Activated naive CD4-positive, alpha-beta T cell treated with anti-CD3 and anti-CD28 coated beads, Interleukin-2, amount 50 U/mL, for 72 hours (primary cell): ENCODE measurements at places on chromosomes 6 and 20.

DNA sequence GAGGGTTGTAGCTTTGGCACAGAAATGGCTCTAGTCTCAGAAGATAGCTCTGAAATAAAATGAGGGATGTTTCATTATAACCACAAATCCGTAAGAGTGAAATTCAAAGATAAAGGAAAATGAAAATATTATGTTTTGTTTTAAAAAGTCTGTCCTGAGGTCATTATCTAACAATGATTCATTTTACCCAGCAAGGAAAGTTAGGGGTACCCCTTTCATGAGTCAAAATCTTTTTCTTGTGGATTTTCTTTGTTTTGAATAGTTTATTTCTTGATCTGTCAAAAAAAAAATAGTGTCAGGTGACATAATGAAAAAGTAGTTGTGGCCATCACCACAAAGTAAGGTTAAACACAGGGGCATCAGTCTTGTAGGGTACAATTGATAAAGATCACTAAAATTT, 59.7 kb upstream of the MYB start:
- DNase-seq, result no peak

DNA sequence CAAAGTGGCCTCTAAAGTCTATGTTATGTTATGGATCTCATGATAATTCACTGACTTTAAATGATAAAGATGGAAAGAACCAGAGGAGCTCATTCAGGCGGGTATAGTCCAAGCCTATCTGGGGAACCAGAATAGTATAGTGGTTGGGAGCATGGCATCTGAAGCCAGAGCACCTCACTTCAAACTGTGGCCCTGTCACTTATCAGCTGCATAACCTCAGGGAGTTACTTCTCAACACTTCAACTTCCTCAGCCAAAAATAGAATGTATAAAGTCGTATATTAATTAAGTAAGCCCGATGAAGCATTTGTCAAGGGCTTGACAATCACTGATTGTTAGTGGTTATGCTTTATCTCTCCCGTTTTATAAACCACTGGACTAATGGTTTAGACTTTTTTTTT, 112.7 kb downstream of the RTN4IP1 start:
- no peak for DNase-seq

DNA sequence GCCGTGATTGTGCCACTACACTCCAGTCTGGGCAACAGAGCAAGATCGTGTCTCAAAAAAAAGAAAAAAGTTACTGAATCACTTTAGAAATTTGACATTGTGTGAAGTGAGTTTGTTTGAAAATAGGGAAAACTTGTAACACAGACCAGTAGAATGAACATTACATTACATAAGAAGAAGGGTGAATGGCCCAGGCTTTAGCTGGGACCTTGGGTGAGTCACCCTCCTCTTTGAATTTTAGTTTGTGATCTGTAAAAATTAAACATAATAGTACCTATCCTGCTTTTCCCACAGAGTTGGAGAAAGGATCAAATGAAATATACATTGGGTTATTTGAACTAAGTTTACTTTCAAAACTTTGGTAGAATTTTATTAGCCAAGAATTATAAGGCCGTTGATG, 56.3 kb downstream of the KCNS1 start:
- DNase-seq, result no peak

- DNase-seq, result no peak
These were observed 13.3 kb downstream of the FRK start for GRCh38 chr6:116047173-116047933.

- no peak for DNase-seq
These were observed 54.0 kb upstream of the BTN3A2 start for GRCh38 chr6:26311012-26311384.

GRCh38 chr6:125099211-125100073, 54.1 kb upstream of the TPD52L1 start:
- DNase-seq, result peak; percentile 16

DNA sequence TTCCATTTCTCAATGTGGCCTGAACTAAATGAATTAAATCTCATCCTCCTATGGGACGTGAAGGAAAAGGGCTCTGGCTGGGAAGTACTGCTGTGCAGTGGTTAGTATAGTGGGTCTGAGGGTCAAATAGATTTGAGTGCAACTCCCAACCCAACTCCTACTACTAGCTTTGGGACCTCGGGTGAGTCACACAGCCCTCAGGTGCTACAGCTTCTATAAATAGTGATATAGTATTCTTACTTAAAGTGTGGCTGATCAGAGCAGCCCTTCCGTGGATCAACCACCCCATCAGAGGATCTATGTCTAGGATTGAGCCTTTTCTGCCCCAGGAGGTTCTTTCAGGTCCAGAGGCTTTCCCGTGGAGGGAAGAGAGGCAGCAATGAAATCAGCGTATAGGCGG, 904 bp upstream of the UST start:
- DNase-seq, result no peak

- no peak for DNase-seq
These were observed 10.4 kb downstream of the MRPL14 start for GRCh38 chr6:44116641-44117382.

DNA sequence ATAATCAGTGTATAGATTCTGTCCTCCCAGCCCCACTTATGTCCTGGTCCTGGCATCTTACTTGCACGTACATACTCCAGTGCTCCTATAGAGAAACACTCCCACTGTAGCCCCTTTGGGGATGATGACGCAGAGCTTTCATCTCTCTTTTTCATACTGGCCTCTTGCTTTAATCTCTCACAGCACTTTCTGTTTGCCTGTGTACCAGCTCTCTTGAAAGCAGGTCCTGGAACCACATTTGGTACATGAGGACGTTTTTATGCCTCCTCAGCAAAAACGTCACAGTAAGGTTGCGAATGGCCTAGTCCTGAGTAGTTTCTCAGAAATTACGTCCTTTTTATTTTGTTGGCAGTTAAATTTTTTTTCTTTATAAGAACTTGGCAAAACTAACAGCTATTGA, 10.8 kb downstream of the L3MBTL3 start:
- DNase-seq, result no peak

DNA sequence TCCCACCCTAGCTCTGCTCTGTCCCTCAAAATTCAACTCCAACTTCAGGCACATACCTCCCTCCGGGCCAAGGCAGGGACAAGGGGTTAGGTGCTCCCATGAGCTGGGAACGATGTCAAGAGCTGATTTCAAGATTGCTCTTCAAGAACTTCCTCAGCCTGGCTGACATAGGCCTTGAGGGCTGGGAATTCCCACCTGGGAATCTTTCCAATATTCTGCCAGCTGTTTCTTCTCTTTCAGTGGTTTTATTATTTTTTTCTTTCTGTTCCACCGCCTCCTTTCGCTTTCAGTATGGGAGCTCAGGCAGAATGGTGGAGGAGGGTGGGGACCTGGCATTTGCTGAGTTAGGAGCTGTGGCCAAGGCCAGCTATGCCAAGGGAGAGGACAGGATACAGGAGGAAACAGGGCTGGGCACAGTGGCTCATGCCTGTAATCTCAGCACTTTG, 33.7 kb downstream of the SRSF3 start:
- no peak for DNase-seq

DNA sequence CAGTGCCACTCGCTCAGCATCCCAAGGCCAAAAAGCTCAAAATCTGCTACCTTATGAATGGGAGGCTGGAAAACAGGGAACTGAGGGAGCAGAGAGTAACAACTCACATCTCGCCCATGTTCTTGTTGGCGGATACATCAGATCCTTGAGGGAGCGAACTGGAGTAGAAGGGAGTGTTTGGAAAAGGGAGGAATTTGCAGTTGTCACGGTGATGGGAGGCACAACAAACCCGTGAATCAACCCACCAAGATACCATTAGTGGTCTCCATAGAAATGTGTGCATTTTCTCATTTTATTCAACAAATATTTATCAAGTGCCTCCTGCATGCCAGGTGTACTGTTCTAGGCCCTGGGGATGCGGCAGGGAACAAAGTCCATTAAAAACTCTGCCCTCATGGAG, 212.1 kb downstream of the EYA2 start:
- no peak for DNase-seq

- no peak for DNase-seq
These were observed 18.7 kb upstream of the YWHAB start for GRCh38 chr20:44866703-44867335.

- no peak for DNase-seq
These were observed 110.0 kb downstream of the SCML4 start for GRCh38 chr6:107714104-107714503.

DNA sequence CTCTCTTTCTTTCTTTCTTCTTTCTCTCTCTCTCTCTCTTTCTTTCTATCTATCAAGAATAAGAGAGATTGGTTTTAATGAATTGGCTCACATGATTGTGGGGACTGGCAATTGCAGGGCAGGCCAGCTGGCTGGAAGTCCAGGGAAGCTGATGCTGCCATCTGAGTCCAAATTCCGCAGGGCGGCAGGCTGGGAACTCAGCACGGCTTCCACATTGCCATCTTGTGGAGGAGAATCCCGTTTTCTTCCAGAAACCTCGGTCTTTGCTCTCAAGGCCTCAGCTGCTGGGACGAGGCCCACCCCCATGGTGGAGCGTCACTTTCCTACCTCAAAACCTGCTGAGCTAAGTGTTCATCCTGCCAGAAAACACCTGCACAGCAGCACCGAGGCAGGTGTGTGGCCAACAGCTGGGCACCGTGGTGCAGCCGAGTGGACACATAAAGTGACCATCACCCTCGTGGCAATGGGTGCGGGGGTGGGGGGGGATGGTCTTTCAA, 58.8 kb upstream of the SLCO4A1 start:
- no peak for DNase-seq

DNA sequence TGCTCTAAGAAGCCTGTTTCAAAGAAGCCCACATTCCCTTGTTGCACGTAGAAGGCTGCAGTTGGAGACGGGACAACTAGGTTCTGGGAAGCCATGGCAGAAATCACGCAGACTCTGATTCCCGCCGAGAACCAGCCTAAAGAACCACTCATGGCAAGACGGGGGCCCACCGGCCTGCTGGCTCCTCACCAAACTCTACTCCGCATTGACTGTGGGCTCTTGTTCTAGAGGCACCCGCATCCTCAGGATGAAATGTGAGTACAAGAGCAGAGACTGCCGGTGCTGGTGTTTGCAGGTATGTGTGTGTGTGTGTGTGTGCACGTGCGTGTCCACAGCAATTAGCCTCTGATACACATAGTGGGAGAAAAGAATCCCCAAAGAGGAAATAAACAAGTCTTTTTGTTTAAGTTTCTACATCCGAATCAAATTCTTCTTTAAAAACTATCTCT, 42.3 kb upstream of the NR2E1 start:
- no peak for DNase-seq

GRCh38 chr20:57526087-57526884, 1.3 kb upstream of the CTCFL start:
- no peak for DNase-seq

- DNase-seq, result no peak
These were observed 84.6 kb upstream of the BTN3A2 start for GRCh38 chr6:26280407-26280806.
